ENCODE measurements at places on chromosomes 7 and 10.

DNA sequence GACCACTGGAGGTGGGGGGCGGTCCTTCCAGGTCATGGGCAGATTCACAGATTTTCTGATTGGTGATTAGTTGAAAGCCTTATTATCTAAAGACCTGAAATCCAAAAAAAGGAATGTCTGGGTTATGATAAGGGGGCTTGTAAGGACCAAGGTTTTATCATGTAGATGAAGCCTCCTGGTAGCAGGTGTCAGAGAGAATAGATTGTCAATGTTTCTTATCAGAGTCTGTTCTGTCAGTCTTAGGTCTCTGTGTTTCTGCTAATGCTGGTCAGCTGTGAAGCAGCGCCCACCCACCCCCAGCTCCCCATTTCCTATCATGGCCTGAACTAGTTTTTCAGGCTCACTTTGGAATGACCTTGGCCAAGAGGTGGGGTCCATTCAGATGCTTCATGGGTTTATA, 21.2 kb downstream of the TES start:
- no peak for DNase-seq

DNA sequence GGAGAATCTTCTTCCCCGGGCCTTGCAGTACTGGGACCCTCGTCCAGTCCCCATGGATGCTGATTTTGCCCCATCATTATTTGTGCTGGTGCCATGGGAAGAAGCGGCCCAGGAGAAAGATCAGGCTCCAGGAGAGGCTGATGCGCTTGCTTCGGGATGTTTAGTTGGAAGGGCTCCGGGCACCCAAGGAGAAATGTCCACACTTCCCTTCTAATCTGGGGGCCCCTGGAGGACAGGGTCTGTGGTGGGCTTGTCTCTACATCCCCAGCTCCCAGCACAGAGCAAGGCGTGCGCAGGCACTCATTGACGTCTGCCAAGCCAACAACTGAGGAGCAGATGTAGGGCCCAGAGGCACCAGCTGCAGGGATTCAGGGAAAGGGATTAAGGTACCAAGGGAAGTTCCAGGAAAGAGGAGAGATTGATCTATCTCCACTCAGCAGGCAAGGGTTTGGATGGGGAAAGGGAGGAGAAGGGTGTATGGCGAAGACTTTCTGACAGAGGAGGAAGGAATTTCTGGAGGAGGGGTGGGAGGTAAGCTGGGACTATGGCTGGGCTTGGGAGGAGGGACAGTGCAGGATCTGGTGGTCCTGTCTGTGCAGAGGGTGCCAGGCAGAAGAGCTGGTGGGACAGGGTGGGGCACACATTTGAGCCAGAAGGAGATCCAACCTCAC, 38.7 kb upstream of the LEP start:
- DNase-seq: no peak

DNA sequence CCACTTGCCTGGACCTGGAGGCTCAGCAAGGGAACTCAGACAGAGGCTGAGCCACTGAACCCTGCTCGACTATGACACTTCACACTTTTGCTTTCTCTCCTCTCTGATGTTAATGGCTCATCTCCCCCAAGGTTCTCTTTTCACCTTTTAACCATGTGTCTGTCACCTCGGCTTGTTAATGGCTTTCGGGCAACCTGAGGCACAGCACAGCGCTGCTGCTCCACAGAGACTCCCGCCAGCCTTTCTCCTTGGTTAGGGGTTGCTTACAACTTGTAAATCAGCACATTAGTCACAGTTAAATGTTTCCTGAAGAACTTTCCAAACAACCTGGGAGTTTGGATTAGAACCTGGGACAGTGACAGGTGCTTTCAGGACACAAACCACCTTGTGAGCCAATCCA, 136.2 kb upstream of the TBX20 start:
- DNase-seq: no peak

DNA sequence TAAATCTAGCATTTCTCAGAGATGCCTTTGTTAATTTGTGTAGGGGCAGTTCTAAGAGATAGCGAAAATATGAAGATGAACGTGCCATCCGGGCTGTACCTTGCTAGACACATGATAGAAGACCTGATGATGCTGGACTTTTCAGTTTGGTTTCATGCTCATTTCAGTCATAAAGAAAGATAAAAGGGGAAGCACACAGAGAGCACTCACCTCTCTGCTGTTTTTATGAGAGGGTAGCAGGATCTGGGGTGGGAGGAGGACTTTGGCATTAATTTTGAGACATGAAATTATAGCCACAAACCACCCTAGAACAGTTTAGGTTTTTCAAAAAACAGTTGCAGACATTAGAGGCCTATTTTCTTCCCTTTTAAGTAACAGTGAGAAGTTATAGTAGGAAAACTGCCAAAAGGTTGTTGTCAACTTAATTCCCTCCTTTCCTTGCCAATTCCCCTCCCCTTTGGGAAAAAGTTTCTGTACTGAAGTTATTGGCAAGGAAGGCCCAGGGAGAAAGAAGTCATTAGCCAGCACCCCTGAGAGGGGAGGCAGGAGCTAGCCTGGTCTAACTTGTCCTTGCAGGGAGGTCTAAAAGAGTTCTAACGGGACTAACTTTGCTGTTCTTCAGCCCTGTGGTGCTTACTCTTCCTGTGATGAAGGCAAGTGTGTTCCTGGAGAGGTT, 2.6 kb downstream of the ST7 start:
- no peak for DNase-seq

DNA sequence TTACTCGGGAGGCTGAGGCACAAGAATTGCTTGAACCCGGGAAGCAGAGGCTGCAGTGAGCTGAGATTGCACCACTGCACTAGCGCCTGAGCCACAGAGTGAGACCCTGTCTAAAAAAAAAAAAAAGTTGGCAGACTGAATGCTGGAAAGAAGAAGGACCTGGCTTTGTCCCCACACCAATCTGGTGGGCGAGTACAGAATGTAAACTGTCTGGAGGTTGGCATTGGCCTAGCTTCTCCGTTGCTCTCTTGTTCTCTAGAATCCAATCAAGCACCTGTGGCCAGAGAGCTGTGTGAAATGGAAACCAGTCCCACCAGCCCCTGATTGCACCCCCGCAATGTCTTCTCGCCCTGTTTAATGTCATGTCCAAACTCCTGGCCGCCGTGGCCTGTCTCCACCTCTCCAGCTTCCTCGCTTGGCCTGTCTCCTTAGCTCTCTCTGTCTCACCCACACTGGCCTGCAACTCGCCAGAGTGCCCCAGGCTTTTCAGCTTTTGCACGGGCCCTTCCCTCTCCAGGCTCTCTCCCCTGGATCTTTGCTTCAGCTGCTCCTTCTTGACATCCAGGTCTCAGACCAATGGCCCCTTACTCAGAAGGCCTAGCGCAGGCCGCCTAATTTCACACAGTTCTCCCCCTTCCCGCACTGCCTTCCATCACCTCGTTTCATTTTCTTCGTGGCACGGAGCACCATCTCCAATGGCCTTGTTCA, 670 bp upstream of the AGK start:
- DNase-seq: no peak

DNA sequence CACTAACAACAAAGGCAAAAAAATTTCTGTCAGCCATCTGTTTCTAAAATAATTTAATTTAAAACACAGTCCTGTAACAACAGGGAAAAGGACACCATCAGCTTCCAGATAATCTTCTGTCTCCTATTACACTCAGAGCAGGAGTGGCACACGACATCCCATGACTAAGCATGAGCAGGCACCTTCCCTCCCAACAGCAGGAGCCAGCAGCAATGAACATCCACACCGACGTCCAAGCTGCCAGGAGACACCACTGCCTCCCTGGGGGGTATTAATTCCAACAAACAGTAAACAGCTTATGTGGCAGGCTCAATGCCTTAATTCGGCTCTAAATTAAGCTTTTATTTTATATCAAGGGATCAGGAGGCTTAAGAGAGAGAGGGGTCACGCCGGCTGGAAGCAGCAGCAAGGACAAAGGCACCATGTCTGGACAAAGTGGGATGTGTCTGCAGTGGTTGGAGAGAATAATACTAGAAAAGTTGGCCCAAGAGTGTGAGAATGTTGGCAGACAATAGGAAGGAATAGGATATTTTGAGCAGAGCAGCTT, 45.7 kb downstream of the KIAA1549 start:
- DNase-seq: peak; percentile 48

- DNase-seq: no peak
These were observed 18.4 kb upstream of the PDGFA start for GRCh38 chr7:537911-538634.

GRCh38 chr7:35012160-35012559, 25.1 kb downstream of the DPY19L1 start:
- no peak for DNase-seq

GRCh38 chr10:93413252-93413689, 68.9 kb downstream of the MYOF start:
- DNase-seq: no peak

DNA sequence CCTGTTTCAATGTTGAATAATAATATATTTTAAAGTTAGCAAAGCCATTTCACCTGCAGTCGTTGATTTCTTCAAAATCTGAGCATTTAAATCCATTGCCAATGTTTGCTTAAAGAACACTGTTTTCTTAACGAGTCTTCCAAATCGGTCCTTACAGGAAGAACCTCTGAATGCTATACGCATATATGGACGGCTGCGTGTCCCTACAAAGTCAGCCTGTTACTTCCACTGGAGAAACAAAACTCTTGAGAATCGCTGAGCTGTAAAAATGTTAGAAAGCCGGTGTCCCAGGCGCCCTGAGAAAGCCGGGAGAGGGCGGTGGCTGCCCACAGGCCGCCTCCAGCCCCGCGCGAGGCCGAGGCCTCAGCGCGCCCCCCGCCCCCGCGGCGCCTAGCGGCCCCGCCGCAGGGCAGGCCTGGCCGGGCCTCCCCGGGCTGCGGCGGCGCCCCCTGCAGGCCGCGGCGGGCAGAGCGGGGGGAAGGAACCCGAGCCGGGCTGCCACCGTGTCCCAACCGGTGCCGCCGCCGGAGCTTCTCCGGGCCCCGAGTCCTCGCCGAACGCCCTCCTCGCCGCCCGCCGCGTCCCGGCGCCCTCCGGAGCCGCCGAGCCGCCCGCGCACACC, at the start of gene FHIP2A:
Gene FHIP2A, plus strand, starts transcription at position 488 of the 622 bp plus-strand sequence. CDS start 299 bp downstream, outside the sequence.
- DNase-seq: peak; percentile 58

DNA sequence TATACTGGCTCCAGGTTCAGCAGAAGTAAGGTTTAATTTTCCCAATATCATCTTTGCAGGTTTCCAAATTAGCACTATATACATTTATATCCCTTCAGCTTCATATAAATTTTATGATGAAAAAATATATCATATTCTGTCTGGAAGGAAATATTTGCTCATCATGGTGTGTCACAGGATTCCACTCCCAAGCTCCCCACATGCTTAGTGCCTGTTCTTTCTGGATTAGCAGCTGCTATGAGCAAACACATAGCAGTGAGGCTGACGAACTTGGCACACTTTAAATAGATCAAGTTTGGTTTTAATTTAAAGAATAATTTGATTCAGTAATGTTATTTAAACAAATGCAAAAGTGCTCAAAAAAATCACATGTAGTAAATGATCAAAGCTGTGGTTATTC, 251.9 kb downstream of the AGMO start:
- DNase-seq: no peak

- no peak for DNase-seq
These were observed 56.4 kb upstream of the DKK1 start for GRCh38 chr10:52257692-52258075.

- DNase-seq: no peak
These were observed 229.6 kb downstream of the MGMT start for GRCh38 chr10:129696636-129697035.

DNA sequence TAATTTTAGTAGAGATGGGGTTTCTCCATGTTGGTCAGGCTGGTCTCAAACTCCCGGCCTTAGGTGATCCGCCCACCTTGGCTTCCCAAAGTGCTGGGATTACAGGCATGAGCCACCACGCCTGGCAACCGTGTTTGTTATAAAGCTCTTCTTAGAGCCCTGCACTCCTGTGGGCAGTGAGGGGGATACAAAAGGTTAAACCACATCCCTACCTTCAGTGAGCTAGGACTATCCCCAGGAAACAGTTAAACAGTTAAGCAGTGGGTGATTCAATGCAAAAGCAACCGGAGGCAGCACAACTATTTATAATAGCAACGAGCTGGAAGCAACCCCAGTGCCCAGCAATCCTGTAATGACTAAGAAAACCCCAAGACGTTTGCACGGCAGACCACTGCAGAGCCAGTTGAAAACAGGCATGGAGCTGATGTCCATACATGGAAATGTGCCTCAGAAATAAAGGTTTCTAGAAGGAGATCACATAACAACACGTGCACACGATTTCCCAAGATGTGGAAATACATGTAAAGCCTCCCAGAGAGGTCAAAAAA, 107.2 kb upstream of the LYZL2 start:
- DNase-seq: no peak

GRCh38 chr7:118132764-118133163, 51.2 kb upstream of the LSM8 start:
- DNase-seq: no peak

DNA sequence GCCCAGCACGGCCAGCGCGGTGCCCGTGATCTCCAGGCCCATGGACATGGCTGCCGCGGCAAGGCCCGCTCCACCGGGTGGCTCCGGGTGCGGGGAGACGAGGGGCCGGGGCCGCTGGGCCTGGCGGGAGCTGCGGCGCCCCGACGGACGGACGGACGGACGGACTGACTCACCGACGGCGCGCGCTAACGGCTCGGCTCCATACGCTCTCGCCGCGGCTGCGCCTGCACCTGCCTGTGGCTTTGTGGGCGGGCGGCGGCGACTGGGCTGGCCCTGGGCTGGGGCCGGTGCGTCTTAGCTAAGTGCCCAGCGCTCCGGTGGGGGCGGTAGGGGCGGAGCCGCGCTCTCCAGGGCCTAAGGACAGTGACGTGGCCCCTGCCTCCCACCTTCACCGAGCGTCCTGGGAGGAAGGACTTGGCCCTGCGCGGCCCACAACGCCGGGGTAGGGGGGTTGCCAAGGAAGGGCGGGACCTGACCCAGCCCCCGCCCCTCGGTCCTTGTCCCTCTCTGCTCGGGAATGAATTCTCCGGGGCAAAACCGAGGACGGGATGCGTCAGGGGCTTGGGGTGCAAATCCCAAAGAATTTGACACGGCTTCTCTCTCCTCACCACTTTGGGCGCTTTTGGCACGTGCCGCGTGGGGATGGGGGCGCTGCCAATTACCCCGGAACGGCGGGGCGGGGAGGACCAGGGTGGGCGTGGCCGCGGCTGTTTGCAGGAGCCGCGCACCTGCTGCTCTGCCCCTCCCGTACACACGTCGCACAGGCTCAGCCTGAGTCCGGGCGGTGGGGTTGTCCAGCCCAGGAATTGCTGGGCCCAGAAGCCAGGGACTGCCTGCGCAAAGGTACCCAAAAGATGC, at the start of gene CLDN3:
Gene CLDN3, minus strand, starts transcription at position 269 of the 858 bp plus-strand sequence. Its CDS starts 221 bp downstream, at position 48.
- DNase-seq: no peak

GRCh38 chr10:77552252-77552651, 85.4 kb downstream of the KCNMA1 start:
- DNase-seq: no peak

DNA sequence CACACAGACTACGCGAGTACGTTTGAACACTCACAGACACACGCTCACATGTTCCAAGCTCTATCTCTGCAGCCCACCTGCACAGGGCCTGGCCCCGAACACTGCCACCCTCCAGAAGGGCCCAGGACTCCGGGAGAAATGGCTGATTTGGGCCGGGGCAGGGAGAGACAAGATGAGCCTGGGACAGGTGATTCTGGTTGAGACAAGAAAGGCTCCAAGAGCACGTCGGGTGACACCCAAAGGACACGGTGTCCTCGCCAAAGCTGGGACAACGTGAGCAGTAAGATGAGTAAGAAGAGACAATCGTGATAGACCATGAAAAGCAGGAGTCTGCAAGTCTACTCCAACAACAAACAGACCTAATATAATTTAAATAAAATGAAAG, 9.2 kb downstream of the GPER1 start:
- DNase-seq: no peak

- no peak for DNase-seq
These were observed 3.5 kb downstream of the CHAT start for GRCh38 chr10:49617121-49618020.
